ENCODE measurements at places on chromosomes 3 and 15.

DNA sequence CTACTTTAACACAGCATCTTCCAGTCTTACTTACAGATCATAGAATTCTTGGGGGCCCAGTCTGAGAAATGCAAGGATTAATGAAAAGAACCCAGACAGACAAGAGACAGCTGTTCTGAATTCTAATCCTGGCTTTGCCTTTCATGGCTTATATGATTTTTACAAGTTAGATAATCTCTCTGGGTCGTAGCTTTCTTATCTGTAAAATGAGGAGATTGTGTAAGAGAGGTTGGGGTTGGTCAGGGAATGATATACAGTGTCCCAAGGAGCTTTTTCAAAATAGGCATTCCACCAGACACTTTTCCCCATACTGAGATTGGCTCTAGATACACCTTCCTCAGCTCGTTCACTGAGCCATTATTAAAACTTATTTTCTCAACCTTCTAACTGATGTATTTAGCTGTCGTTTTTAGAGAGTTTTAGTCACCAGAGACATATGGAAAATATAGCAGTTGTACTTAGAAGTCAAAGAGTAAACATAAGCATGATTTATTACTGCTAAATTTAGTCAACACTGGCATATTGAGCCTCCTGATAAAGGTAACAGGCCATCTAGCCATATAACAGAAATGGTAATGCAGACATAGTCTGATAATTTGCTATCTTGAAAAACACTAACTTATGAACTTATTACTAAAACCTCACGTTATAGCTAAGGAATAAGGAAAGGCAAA lies 163.0 kb upstream of the MLF1 start:
- DNase-seq: no peak

- peak; percentile 28 for DNase-seq
Measured at GRCh38 chr3:40309925-40310695, 603 bp downstream of the EIF1B start.

DNA sequence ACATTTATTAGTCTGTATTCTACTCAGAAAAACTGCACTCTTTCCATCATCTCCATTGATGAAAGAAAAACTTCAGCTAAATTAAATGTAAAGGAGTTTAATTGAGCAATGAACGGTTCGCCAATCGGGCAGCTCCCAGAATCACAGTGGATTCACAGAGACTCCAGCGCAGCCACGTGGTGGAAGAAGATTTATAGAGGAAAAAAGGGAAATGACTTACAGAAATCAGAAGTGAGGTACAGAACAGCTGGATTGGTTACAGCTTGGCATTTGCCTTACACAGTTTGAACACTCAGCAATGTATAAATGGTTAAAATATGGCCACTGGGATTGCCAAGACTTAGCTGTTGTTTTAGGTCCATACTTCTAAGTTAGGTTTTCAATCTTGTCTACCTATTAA lies 2.8 kb upstream of the SUCLG2 start:
- no peak for DNase-seq

- DNase-seq: no peak
Measured at GRCh38 chr15:48781017-48781416, 29.9 kb downstream of the CEP152 start.

GRCh38 chr3:56862352-56863062 lies 60.8 kb upstream of the ARHGEF3 start:
- DNase-seq: no peak

DNA sequence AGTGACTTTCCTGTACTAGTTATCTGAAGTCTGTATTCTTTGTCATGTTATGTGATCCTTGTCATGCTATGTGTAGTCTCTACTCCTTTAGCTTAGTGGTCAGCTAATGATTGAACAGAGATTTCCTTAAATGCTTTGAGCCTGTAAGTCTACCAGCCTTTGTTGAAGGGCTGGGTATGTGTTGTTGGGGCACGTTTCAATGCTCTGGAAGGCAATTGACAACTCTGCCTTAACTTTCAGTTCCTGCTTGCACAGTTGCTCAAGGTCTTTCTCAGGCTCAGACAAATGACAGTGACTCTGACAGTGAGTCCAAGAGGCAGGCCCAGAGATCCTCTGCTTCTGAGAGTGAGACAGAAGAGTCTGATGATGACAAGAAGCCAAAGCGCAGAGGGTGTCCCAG lies 89.3 kb downstream of the CHD2 start:
- DNase-seq: no peak

DNA sequence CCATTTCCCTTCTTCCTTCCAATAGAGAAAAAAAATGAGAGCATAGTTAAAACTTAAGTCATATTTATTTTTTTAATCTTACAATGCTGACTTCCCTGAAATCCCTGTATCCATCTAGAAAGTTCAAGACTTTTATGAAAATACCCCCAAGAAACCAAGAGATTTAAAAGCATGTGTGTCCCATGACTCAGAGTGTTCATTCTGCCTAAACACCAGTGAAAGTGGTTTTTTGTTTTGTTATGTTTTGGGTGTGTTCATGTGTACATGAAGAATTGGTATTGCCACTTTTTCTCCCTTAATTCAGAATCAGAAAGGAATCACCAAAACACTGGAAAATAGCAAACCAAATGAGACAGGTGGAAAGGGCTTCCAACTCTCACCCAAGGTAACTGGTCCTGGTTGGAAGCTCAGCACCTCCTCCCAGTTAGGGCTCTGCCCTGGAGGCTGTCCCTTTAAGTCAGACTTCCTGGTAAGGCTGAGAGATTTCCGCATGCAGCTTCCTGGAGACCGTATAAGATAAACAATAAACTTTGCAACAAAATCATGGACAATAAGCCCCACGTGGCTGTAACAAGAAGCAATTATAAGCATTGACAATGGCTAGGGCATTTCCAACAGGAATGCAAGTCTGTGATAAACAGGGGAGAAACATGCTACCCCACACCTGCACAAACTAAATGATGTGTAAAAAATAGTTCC lies 121.9 kb upstream of the ARHGEF3 start:
- no peak for DNase-seq

Data from stimulated activated CD8-positive, alpha-beta memory T cell treated with anti-CD3 and anti-CD28 coated beads, Interleukin-2, amount 100 ng/mL, for 48 hours (primary cell).